Neural crest cell (in vitro differentiated cells): ENCODE measurements at places on chromosomes 11 and 22.
A peak's percentile ranks its signal among the peaks of the same experiment; 100 is the strongest.

GRCh38 chr11:125675196-125675595 lies 5.5 kb downstream of the ACRV1 start:
- DNase-seq, result no peak

GRCh38 chr22:27561286-27561904 lies 240.2 kb downstream of the MN1 start:
- DNase-seq, result no peak

- DNase-seq, result no peak
These were observed 1.7 kb upstream of the CABIN1 start for GRCh38 chr22:24009227-24010017.

DNA sequence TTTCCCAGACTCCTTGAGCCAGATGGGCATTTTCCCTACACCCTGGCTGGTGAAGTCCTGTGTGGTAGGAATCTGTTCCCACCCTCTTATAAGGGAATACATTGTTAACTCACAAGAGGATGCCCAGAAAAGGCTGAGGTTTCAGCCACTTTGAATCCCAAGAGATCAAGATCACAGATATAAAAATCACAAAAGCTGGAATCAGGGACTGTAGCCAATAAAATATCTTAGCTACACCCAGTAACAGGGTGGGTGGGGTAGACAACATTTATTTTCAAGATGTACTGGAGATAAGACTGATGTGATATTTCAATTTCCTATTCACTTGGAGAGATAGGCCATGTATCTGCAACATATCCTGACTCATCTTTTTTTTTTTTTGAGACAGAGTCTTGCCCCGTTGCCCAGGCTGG lies 50.3 kb downstream of the COPB1 start:
- no peak for DNase-seq

GRCh38 chr11:62621567-62622470 lies at the start of gene B3GAT3:
TSS of gene B3GAT3 (minus strand) at chr11:62621986. CDS start at chr11:62621947, 39 bp downstream.
- peak; percentile 94 for DNase-seq

DNA sequence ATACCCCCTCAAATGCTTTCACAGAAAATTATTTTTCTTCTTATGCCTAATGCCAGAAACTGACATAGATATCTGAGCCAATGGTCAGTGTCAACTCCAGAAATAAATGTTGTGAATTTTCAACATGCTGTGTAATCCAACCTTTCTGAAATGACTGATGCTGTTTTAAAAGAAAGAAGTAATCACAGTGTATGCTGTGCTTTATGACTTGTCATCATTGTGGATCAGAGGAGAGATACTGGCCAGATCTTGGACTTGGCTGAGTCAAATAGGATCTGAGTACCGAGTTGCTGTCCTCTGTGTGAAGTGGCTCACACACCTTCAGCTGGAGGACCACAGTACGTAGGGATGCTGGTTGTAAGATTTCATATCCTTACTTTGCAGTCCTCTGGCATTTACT lies 89.9 kb upstream of the ARHGAP20 start:
- DNase-seq, result no peak

GRCh38 chr11:17786824-17787525 lies 52.4 kb downstream of the KCNC1 start:
- DNase-seq, result no peak

- DNase-seq, result no peak
These were observed 12.2 kb downstream of the ARVCF start for GRCh38 chr22:20004464-20004863.

DNA sequence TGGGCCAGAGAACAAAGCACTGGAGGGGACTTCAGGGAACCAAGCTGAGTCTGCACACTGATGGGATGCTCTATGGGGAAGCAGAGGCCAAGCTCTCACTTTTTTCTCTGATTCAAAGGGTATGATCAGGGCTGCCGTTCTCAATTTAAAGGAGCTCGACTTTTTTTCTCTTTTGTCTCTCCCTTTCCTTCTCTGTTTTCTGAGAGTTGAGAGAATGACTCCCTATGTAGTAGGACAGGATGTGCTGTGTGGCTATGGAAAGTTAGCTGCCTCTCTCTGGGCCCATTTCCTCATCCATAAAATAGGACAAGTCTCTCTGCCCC lies 7.9 kb downstream of the ADORA2A start:
- no peak for DNase-seq

- DNase-seq, result no peak
These were observed 2.1 kb upstream of the GSTP1 start for GRCh38 chr11:67581469-67581868.

DNA sequence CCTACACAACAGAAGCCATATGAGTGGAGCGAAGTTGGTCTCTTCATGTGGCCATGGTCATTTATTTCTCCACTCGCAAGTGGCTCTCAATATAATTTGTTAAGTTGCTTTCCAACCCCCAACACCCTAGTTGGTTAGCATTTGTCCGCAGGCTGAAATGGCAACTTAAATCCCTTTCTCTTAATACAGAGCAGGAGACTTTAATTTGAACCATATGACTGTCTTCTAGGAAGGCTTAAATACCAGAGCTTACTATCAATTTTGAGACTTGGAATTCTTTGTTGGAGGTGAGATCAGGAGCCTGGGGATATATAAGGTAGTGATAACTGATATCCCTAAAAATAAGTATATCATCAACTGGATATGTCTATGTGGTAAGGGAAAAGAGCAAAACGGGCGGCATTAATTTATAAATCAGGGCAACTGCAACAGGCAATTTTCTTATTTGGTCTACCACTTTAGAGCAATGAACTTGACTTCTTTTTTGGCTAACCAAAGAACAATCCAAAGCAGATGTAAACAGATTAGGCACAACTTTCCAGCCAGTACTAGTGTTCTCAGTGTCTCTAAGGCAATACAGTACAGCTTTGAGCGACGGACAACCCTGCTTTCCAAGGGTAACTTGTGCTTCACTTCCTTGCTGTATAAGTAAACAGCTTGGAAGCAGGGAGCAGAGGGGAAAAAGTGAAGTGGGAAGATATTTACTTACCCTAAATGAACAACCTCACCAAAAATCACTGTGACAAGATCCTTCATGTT lies 74.7 kb upstream of the APOA1 start:
- DNase-seq, result no peak
